Fibroblast of lung (primary cell): ENCODE measurements at places on chromosomes 3 and 15. TPM values are rescaled to one million over a fixed set of nuclear protein-coding genes. Genes with fewer than 3 reads are reported as not detected.

C3orf33 gene
- total RNA-seq: 3.6 TPM in 2 replicates

KCNMB2 gene
- 0.17 and 0.26 TPM in 2 replicates for total RNA-seq

HIGD2B gene
- total RNA-seq: 0.26 TPM in 1 of 2 replicates, not detected in the other

A4GNT gene
- total RNA-seq: not detected in 2 replicates

COL8A1 gene
- 24.7 and 85.4 TPM in 2 replicates for total RNA-seq

ROPN1 gene
- total RNA-seq: not detected in 2 replicates

ARGFX gene
- total RNA-seq: not detected in 2 replicates

COL6A5 gene
- total RNA-seq: under 0.01 and 0.66 TPM in 2 replicates

STAB1 gene
- under 0.01 TPM in 2 replicates for total RNA-seq

TF gene
- total RNA-seq: under 0.01 and 0.33 TPM in 2 replicates

STARD5 gene
- 8.2 and 14.9 TPM in 2 replicates for total RNA-seq

OR5H6 gene
- not detected in 2 replicates for total RNA-seq

LRRC34 gene
- total RNA-seq: 1.8 and 2.0 TPM in 2 replicates

CRYGS gene
- 0.99 and 1.0 TPM in 2 replicates for total RNA-seq

APPL1 gene
- total RNA-seq: 45.7 and 53.9 TPM in 2 replicates

CNTN3 gene
- total RNA-seq: 3.9 and 8.3 TPM in 2 replicates

STRIT1 gene
- total RNA-seq: not detected in 2 replicates

SPTBN5 gene
- total RNA-seq: 0.26 and 0.66 TPM in 2 replicates

BFSP2 gene
- not detected in 2 replicates for total RNA-seq

ZPLD1 gene
- total RNA-seq: 0.17 TPM in 1 of 2 replicates, not detected in the other
